ENCODE measurements at places on chromosomes 3 and 15. TPM values are rescaled to one million over a fixed set of nuclear protein-coding genes. Genes with fewer than 3 reads are reported as not detected.

The CADM2 gene
- 1.7 TPM for polyA plus RNA-seq

The LACTB gene
- 17.9 TPM for polyA plus RNA-seq

The KCNAB1 gene
- polyA plus RNA-seq = 1.2 TPM

The SLC22A14 gene
- polyA plus RNA-seq = 0.11 TPM

The CCDC54 gene
- polyA plus RNA-seq = not detected

The HIGD2B gene
- not detected for polyA plus RNA-seq

The ATR gene
- 27.8 TPM for polyA plus RNA-seq

The P2RY13 gene
- polyA plus RNA-seq = 1.6 TPM

The MESP1 gene
- 0.45 TPM for polyA plus RNA-seq

The UROC1 gene
- polyA plus RNA-seq = 0.13 TPM

The NME9 gene
- polyA plus RNA-seq = 5.9 TPM

The PHLDB2 gene
- 53.4 TPM for polyA plus RNA-seq

The CDCP1 gene
- polyA plus RNA-seq = 0.60 TPM

The ZIC4 gene
- not detected for polyA plus RNA-seq

The LRRC31 gene
- not detected for polyA plus RNA-seq

The SLC6A1 gene
- polyA plus RNA-seq = 4.5 TPM

The SPTSSB gene
- polyA plus RNA-seq = 3.5 TPM

The CISH gene
- polyA plus RNA-seq = 29.3 TPM

The PPP1R14D gene
- 0.44 TPM for polyA plus RNA-seq

The ZNF385D gene
- polyA plus RNA-seq = 25.3 TPM

The GPR27 gene
- polyA plus RNA-seq = 2.5 TPM

The CADPS gene
- 2.1 TPM for polyA plus RNA-seq

The GOLGA6L10 gene
- polyA plus RNA-seq = 10.6 TPM

The WNT5A gene
- 18.2 TPM for polyA plus RNA-seq

The EPHA6 gene
- 0.24 TPM for polyA plus RNA-seq

The FBXL2 gene
- 32.3 TPM for polyA plus RNA-seq

The PPARG gene
- 4.1 TPM for polyA plus RNA-seq

The UNC13C gene
- polyA plus RNA-seq = 19.2 TPM

The FAH gene
- 54.4 TPM for polyA plus RNA-seq

Measured in left lung (tissue), 14 donors.